ENCODE measurements at places on chromosomes 7 and 10.

DNA sequence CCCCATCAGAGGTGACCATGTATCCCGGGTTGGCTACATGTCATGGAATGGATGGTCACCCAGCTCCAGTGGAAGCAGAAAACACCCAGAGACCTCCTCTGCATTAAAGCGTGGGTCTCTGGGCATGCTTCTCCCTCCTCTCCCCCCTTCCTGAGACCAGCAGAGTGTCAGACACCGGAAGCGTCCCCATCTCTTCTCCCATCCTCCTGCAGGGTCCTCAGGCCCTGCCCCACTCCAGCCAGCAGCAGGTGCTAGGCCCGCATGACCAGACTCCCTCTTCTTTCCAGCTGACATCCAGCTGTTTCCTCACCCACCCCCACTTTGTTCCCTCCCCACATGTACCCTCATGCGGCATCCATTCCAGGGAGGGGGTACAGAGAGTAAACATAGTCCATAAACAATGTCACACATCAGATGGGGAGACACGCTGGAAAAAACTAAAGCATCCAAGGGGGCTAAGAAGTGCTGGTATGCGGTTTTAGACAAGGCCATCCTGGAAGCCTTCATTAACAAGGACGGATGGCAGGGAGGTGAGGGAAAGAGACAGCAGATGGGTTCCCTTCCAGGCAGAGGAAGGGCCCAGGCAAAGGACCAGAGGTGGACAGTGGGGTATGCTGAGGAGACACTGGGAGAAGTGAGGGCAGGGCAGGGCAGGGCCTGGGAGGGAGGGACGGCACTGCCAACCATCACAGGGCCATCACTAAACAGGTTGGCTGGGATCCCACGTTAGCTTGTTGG lies 12.5 kb upstream of the SLC18A3 start:
- no peak for DNase-seq

GRCh38 chr10:100740476-100741377 lies 4.7 kb upstream of the PAX2 start:
- DNase-seq, result no peak

DNA sequence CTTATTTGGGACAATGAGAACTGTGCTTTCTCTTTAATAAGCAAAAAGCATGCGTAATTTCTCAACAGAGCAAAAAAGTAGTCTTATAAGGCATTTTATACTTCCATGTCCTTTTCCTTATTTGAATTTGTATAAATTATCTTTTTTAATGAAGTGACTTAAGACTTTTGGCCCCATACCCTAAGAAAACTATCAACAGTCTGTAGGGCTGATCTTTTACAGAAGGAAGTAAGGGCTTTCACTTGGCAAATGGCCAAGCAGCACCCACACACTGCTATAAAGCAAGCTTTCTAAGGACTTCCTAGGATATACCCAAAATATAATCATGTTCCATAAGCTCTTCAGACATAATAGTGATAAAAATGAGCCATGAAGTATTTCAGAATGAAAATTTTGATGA lies 3.4 kb downstream of the CRPPA start:
- no peak for DNase-seq

DNA sequence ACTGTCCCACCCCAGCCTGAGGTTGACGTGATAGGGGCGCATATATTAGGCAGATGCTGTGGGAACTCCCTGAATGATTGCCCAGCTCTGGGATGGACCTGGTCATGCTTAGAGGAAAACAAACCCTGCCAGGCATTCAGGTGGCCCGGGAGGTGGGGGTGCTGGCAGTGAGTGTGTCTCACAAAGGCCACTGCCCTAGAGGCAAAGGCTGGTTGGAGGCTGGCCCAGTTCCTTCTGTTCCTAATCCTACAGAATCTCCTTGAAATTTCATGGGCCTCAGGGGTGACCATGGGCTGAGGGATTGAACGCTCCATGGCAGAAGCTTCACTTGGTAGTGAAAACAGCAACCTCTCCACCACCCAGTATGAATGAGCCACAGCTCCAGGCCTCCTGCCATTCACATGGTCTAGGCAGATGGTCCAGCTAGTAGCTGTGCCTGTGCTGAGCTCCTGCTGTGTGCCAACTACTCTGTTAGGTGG lies 25.6 kb downstream of the ADRA2A start:
- no peak for DNase-seq

- DNase-seq, result no peak
Observed at GRCh38 chr7:32253299-32253698, 183.1 kb upstream of the PDE1C start.

DNA sequence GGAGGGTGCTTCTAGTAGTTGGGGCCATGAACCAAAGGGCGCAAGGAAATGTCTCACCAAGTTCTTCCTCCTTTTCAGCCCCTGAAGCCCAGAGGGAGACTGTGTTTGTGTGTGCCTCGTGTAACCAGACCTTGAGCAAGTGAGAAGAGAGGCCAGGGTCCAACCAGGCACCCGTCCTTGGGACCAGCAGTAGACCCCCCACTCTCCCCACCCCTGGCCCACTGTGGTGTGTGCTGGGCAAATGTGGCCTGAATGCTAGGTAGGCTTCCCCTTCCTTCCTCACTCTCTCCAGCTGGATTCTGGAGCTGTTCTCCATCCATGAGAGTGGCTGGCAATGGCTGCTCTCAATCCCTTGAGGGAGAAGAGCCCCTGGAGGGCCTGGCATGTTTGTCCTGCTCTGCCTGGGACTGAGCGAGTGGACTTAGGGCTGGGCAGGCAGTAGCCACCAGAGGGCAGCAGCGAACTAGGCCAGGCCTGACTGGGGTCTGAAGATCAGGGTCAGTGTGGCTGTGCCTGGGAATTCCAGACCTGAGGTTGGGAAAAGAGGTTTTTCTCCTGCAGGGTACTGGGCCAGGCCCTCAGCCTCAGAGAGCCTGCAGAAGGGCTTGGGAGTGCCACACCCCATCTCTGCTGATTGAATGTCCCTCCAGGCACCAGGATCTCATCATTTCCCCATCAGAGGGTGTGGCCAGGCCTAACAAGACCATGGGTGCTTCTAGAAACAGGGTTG lies 12.5 kb downstream of the SFRP5 start:
- DNase-seq, result peak; percentile 79

GRCh38 chr10:124697837-124698544 lies 46.2 kb downstream of the FAM53B start:
- peak; percentile 84 for DNase-seq

DNA sequence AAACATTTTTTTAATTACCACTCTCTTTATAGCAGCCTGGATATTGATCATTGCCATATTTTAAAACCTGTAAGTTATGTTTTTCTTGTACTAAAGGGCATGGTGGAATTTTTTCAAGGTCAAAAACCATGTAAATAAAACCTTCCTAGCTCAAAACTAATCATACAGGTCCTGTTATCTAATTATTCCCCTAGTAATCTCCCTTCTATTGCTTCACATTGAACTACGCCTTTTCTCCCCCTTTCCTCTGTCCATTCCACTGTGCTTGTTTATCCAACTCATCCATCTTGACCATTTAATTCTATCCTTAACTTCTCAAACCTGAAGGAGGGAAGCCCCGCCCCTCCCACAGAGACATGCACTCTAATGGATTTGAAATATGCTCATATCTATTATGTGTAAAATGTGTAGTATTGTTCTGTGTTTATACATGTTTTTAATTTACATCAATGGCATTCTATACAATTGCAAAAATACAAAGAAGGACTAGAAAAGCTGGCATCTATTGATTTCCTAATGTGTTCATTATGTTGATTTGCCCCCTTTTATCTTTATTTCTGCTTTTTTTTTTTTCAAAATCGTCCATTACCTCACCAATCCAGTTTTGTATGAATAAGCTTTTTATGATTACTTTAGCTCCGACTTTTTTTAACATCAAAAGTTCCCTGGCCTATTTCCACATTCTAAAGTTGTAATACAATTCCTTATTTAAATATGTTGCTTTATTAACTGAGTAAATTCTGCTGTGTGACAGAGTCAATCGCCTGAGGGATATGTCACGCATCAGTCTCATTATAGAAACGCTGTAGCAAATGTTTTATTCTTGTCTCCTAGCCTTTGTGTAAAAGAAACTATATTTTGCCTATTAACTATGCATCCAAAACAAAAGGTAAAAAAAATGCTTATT lies 61.0 kb downstream of the MET start:
- no peak for DNase-seq

DNA sequence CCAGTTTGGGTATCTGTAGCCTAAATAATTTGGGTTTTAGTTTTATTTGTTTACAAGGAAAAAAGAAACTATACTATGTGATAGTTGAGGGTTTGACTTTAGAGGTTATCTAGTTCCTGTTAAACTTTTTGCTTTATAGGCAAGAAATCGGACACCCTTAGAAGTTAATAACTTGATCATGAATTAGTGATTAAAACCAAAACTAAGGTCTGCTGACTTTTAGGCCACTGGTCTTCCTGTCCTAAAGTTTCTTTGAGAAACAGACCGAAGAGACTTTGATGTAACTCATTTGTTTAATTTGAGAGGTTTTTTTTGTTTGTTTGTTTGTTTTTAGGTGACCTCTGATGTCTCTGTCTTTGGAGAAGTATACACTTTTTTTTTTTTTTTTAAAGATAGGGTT lies 59.7 kb downstream of the PHTF2 start:
- DNase-seq, result no peak

GRCh38 chr7:137715533-137715932 lies 131.2 kb downstream of the DGKI start:
- DNase-seq, result no peak

GRCh38 chr7:40382145-40382544 lies 247.3 kb downstream of the SUGCT start:
- no peak for DNase-seq

DNA sequence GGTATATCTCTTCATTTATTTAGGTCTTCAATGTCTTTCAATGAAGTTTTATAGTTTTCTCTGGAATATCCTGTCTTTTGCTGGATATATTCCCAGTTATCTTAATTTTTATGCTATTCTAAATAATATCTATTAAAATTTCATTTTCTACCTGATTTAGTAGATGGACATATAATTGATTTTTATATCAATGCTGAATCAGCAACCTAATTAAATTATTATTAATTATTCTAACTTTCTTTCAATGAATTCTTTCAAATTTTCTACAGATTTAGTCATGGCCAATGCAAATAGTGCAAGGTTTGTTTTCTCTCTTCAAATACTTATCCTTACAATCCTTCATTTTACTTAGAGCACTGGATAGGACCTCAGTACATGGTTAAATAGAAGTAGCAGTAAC lies 56.8 kb downstream of the DENND11 start:
- DNase-seq, result no peak

DNA sequence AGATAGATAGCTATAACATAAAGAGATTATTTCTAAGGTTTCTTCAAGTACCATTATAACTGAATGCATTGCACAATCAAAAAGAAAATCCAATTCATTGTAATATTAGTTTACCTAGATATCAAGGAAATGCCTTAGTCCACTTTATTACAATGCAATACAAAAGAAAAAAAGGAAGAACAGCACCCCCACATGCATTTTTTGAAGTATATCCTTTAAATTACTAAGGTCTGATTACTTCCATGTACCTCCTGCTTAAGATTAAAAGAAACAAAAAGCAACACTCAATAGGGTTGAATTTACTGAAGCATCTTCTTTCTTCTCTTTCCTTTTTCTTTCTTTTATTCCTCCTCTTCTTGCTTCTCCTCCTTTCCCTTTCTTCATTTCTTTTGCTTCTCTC lies 973.8 kb upstream of the LRRTM3 start:
- DNase-seq, result no peak

- no peak for DNase-seq
Observed at GRCh38 chr10:74425456-74426001, 274.5 kb downstream of the ADK start.

DNA sequence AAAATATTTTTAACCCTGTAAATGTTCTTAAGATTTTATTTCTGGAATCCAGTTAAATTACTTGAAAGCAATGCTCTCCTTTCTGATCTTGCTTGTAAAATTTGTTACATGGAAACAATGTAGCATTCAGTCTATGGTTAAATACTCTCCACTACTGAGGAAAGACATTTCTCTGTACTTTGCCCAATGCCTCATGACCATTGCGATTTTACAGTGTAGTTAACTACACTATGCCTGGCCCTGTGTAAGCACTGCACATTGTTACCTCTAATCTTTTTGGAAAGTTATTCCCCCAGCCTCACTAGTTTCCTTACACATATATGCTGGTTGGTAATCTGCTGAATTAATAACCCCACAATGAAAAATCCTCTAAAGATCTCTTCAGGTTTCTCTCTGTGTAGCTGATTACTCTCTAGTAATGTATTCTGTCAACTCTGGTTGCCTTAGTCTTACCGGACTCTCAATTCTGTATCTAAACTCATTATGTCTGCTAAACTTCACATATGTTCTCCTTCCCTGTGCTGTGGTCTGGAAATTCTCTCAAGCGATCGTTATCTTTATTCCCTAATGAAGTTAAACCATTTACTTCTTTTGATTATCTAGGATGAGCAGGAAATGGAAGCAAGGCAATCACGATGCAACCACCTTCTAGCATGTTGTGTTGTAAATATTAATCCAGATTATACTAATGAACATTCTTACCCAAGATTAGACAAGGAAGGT lies 58.7 kb upstream of the TMEM106B start:
- no peak for DNase-seq

GRCh38 chr7:101232141-101232850 lies 5.3 kb downstream of the CLDN15 start:
- no peak for DNase-seq

- no peak for DNase-seq
Observed at GRCh38 chr7:73717025-73717807, 2.3 kb downstream of the STX1A start.

DNA sequence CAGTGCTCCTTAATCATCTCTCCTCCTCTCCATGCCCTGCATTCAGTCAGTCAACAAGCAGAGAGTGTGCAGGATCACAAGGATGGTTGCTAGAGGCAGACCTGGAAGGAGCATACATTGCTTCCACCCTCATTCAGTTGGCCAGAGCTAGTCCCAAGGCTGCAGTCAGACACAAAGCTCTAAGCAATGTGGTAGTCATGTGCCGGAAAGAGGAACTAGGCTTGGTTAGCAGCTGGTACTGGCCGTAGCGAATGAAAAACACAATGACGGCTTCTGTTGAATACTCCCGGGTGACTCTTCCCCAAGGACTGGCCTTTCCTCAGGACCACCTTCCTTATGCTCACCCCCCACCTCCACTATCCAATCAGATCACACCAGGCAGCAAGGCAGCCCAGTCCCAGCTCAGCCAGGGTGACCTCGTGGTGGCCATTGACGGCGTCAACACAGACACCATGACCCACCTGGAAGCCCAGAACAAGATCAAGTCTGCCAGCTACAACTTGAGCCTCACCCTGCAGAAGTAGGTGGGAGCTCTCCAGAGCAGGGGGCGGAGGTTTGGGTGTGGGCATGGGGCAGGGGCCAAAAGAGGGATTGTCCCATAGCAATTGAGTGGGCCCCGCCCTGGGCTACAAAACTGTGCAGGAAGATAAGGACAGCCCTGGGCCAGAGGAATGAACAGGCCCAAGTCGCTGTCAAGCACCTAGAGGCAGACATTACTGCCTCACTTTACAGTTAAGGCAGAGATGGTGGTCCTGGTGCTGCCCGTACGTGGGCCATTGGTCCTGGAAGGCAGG lies 10.9 kb downstream of the LDB3 start:
- DNase-seq, result no peak

- DNase-seq, result no peak
Observed at GRCh38 chr10:132946-133898, 2.0 kb upstream of the ZMYND11 start.

DNA sequence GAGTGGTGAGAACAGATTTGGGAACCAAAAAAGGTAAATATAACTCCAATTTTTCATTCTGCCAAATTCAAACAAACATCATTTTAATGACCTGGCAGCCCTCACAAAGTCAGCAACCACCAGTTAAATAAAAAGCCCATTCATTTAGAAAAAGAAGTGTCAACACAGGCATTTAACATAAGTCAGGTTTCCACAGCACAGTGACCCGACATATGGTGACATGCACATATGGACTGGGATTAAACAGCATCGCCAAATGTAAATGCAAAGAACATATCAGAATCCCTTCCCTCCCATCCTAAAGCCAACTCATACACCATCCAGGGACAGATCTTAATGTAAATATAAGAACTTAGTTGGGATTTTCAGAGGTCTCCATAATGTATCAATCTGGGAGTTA lies 293.2 kb downstream of the FGFR2 start:
- DNase-seq, result no peak

Data from activated CD8-positive, alpha-beta memory T cell treated with anti-CD3 and anti-CD28 coated beads for 24 hours (primary cell).